ENCODE measurements at places on chromosomes 2 and 18.
A peak's percentile ranks its signal among the peaks of the same experiment; 100 is the strongest.

- DNase-seq = no peak
Observed at GRCh38 chr2:85188852-85189251, 55.7 kb downstream of the TCF7L1 start.

- no peak for DNase-seq
Observed at GRCh38 chr2:222240676-222241049, 58.1 kb downstream of the PAX3 start.

GRCh38 chr2:14194233-14194632 lies 438.3 kb upstream of the LRATD1 start:
- DNase-seq = peak; percentile 33

DNA sequence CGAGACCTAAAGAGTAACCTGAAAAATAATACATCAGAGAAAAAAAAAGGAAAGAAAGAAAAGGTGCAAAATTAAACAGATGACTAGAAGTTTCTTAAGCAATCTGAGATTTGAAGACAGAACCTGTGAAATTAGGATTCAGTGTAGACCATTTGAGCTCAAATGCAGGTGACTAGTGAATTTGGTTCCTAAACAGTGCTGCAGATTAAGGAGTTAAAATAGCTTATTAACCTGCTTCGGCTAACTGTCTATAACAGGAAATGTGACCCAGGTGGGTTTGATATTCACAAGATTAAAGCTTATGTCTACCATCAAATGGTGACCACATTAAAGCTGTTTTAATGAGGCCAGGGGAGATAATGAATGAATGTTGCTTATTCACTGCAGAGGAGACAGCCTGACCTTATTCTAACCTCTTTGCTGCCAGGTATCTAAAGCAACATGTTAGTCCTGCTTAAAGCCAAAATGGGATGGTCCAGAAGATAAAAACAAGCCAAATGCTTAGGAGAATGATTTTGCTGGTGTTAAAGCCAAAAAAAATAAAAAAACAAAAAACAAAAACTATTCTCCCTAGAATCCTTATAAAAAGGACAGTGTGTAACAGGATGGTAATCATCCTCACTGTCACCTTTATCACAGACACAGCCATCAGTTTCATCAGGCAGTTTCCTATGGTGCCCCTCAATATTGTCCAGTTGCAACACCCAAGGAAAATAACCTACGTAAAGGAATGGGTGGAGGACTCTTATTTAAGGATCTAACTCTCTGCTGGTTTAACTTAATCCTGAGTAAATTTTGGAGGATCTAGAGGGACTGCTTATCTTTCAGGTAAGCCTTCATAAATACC lies 769.0 kb upstream of the ZEB2 start:
- DNase-seq = no peak

GRCh38 chr2:9779596-9780264 lies 63.5 kb upstream of the TAF1B start:
- DNase-seq = no peak

- no peak for DNase-seq
Observed at GRCh38 chr2:42638080-42638784, 69.8 kb downstream of the MTA3 start.

GRCh38 chr18:44046376-44046975 lies 634.2 kb upstream of the SETBP1 start:
- DNase-seq = no peak

- peak; percentile 53 for DNase-seq
Observed at GRCh38 chr18:38520786-38521185, 955.2 kb upstream of the CELF4 start.

DNA sequence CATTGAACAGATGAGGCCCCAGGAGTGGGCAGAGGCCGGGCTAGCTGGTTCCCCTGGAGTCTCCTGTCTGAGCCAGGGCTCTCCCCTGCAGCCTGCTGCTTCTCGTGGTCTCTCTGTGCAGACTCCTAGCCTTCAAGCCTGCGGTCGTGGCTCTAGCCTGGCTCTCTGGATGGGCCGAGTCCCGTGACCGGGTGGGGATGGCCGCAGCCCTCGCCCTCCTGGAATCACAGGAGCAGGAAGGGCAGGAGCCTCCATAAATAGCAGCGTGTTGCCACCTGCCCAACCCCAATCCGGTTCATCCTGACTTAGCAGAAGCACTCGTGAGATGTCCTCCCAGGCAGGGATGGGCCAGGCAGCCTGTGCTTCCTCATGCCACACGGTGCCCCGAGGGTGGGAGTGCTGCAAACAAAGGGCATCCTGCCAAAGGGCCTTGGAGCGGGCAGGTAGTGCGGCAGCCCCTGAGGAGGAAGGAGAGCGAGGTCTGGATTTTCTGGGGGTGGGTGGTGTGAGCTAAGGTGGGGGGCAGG lies 43.9 kb downstream of the FOSL2 start:
- DNase-seq = no peak

DNA sequence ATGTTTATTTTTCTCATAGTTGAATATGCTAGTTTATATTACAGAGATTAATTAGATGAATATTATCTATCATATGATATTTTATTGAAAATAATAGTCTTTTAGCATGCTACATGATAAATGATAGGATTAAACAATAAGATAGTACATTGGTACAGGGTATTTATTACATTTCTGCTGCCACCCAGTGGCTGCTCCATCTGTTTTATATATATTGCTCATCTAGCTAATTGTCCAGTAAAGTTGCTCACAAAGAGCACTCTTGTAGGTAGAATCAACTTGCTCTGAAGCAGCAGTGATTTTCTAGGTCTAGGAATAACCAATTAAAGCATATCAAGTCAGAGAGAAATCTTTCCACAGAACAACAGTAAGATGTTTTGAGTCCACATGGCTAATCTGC lies 183.3 kb downstream of the ASXL3 start:
- DNase-seq = no peak

DNA sequence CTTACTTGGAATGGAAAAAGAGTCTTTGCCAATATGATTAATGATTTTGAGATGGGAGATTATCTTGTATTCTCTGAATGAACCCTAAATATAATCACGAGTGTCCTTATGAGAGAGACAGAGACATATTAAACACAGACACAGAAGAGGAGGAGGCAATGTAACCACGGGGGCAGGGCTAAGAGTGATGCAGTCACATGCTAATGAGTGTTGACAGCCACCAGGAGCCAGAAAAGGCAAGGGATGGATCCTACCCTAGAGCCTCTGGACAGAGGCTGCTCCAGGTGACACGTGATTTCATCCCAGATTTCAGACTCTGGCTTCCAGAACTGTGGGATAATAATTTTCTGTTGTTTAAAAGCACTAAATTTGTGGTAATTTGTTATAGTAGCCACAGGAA lies 679.6 kb downstream of the MBD2 start:
- no peak for DNase-seq

GRCh38 chr18:48902856-48903601 lies 47.7 kb downstream of the SMAD7 start:
- no peak for DNase-seq

GRCh38 chr2:59888706-59889105 lies 664.7 kb downstream of the BCL11A start:
- no peak for DNase-seq

- DNase-seq = no peak
Observed at GRCh38 chr2:217878915-217879590, 123.7 kb downstream of the TNS1 start.

DNA sequence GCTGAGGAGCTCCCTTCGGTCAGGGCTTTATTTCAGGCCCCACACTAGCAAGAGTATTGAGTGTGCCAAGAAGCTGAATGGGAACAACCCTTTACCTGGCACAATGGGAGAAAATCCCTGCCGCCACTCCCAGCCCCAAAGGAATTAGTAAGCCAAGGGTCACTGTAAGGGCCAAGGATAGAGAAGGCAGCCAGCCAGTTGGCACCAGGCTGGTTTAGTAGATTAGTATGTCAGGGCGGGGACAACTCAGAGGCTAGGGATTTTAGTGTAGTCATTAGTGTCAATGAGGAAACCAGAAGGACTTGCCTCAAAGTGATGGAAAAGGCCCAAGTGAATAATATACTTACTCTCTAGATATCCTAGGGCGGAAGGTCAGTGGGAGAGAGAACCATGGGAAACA lies 34.9 kb upstream of the CYP26B1 start:
- DNase-seq = no peak

GRCh38 chr18:39586741-39587140 lies 2021.1 kb upstream of the CELF4 start:
- DNase-seq = no peak

- no peak for DNase-seq
Observed at GRCh38 chr2:216858312-216858711, 1.6 kb downstream of the TNP1 start.

- DNase-seq = no peak
Observed at GRCh38 chr2:191105082-191105481, 45.7 kb downstream of the STAT4 start.

DNA sequence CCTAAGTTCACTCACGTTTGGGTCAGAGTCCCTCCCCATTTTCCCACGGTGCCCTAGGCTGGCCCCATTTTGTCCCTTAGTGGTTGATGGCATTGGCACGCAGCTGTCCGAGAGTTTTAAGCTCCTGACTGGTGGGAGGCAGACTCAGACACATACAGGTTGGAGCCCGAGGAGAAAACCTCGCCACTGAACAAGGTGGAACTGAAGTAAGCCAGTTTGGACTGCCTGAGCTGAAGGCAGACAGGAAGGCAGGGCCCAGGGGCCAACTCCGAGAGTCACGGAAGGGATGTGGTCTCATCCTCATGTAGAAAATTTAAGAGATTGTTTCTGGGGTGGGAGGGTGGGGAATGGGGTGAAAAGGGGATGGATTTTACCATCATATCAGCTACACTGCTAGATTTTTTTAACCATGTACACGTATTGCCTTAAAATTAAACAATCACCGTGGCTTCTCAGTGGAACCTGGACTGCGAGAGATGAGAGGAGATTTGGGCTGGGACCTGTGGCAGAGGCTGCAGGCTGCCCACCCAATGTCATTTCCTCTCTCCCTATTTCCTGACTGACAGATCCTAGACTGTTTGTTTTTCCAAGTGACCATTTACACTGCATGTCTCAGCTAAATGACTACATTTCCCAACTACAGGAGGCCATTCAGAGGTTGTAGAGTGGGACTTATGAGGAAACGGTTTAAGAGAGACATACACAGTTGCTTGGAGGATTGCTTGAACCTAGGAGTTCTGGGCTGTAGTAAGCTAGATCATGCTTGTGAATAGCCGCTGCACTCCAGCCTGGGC lies 19.4 kb upstream of the NMUR1 start:
- no peak for DNase-seq

GRCh38 chr2:69248232-69248631 lies 138.8 kb downstream of the GFPT1 start:
- DNase-seq = no peak

GRCh38 chr18:40841467-40841866 lies 1113.6 kb upstream of the PIK3C3 start:
- no peak for DNase-seq

DNA sequence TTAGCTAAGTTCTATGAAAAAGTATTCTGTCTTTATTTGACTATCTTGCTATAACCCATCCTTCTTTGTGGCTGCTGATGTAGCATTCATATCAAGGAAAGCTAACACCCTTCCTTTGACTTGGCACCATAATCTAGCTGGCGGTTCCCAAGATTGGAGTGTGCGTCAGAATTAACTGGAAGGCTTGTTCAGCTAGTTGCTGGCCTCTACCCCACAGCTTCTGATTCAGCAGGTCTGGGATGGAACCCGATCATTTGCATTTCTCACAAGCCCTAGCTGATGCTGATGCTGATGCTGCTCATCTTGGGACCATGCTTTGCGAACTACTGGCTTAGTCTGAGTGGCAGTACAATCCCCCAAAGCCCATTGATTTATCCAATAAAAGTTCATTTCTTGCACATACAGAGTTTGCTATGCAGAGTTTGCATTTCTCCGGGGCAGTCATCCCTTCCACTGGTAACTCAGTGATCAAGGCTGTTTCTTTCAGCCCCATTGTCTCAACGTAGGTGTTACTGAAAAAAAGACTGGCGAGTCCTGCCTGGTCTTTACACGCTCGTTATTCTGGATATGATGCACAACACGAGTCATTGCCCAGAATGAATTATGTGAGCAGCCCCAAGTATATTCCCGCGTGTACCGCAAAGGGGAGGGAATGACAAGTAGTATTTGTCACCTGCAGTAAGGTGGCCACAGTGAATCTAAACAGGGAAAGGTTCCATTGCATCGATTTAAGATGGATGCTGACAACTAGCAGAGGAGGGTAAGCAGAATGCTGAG lies 96.5 kb downstream of the ZNF532 start:
- no peak for DNase-seq

DNA sequence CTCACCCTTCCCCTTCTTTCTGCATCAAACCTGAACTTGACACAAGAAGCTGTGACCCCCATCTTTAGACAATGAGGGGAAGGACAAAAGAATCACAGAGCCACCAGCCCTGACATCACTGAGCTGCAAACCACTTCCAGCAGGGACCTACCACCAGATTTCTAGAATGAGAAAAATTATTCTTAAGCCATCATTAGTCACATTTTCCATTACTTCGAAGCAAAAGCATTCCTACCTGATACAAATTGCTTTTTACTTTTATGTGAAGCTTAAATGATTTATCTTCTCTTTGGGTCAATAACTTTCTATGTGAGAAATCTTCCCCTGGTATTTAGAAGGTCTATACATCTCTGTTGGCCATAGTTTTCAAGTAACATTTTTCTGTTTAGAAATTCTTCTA lies 134.8 kb downstream of the TCF4 start:
- DNase-seq = no peak

GRCh38 chr2:239387811-239388210 lies 13.0 kb downstream of the HDAC4 start:
- no peak for DNase-seq

- DNase-seq = no peak
Observed at GRCh38 chr2:225911019-225911418, 511.5 kb downstream of the NYAP2 start.

DNA sequence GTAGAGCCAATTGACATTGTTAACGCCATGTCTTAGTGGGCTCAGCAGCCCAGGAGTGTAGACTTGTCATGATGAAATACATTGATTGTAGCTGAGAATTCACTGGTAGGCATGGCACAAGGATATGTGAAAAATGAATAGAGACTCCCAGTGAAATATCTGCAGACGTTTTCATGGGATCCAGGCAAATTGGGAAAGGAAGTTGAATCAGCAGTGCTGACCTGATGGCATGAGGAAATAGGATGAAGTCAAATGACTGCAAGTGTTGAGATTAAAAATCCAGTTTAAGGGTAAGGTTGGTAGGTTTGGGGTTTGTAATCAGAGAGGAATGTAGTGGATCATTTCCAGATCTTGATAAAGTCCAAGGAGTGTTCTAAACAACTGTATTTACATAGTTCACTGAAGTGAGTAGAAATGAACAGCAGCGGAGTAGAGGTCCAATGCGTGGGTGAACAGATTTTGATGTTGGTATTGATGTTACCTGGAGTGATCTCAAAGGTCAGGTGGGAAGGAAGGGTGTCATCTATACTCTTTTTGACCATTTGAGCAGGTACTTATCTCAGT lies 24.6 kb downstream of the INSIG2 start:
- no peak for DNase-seq

- DNase-seq = no peak
Observed at GRCh38 chr2:218229239-218229638, 12.2 kb downstream of the ARPC2 start.

GRCh38 chr18:49985236-49985635 lies 171.9 kb upstream of the ACAA2 start:
- no peak for DNase-seq

- DNase-seq = peak; percentile 59
Observed at GRCh38 chr18:63264871-63265270, 54.7 kb downstream of the BCL2 start.
